ENCODE measurements at places on chromosomes 16 and 17.

- no peak for DNase-seq
These were observed 42.0 kb upstream of the KSR1 start for GRCh38 chr17:27414271-27414670.

GRCh38 chr16:28140788-28141618, 70.8 kb downstream of the XPO6 start:
- no peak for DNase-seq

GRCh38 chr16:77856438-77857160, 68.2 kb downstream of the VAT1L start:
- no peak for DNase-seq

DNA sequence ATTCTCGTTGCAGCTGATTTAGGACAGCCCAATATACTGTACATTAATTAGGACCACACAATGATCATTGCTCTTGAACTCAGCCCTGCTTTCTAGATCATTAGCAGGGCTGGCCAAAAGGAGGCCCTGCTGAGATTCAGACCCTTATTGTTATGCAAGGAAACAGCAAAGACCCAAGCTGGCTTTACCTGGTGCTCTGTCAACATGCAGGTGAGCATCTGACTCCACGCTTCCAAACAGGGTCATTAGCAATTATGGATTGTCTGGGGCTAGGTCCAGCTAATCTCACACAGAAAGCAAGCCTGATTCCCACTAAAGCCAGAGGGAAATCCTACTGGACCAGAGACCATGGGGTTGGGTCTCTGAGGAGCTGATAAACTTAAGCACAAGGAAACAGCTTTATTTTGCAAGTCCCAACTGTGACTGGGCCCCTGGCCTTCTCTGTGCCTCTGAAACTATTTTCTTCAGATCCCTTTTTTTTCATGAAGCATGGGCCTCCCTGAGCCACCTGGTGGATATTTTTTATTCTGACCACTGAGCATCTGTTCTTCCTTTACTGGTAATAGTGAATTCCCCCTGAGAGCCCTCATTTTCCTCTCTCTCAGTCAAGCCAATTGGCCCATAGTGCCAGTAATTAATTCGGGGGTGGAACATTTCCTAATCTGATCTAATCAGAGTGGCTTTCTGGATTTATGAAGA, 236.1 kb downstream of the GRIN2A start:
- no peak for DNase-seq

DNA sequence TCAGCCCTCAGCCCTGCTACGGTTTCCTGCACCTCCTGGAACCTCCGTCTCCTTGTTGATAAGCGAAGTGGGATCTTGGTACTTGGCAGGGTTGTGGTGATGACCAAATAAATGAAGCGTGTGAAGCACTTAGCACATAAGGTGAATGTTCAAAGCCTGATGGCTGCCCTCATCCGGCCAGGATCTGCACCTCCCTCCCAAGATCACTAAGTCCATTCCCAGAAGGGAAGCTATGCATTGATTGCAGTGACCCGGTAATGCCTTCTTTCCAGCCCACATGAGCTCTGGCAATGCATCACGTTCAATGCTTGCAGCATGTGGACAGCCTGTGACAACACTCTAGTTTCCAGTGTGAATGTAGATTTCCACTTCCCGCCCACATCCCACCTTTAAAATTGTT, 24.9 kb upstream of the RHOT1 start:
- DNase-seq, result no peak

- no peak for DNase-seq
These were observed 69.5 kb downstream of the AIPL1 start for GRCh38 chr17:6365200-6365943.

DNA sequence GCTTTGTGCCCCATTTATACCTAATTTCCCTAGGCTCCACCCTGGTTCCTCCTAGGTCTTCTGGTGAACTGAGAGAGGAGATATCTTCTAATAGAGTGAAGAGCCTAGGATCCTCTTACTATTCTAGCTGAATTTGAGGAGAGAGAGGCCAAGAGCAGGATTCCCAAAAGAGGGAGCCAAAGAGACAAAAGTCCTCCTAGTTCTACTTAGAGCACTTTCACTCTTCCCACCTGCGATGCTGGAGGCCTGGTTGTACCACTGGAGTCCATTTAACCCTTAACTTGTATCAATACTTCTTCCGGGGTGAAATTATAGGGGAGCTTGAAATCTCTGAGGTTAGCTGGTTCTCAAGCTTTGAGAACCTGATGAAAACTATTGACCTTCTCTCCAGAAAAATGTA, 3.4 kb upstream of the SSH2 start:
- DNase-seq, result no peak

- no peak for DNase-seq
These were observed 70.2 kb downstream of the IRF8 start for GRCh38 chr16:85969159-85969558.

DNA sequence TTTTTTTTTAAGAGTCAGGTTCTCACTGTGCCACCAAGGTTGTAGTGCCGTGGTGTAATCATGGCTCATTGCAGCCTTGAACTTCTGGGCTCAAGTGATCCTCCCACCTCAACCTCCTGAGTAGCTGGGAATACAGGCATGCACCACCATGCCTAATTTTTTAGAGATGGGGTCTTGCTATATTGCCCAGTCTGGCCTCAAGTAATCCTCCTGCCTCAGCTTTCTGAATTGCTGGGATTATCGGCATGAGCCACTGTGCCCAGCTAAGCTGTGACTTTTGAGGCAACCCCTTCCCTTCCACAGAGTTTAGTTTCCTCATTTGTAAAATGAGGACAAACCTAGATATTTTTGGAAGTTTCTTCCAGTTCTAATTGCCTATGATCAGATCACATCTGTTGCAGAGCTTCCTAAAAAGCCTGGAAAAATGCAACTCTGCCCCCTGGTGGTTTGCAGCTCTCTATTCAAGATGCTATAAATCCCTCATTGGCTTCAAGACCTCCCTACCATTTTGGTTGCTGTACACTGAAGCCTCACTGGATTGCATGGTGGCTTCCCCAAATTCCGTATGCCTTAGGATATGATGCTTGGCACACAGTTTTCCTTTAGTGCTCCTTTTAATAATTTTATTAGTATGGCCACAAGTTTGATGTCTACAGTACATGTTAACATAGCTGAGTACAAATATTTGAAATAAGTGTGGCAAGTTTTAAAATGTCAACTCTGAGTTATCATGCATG, 19.3 kb downstream of the GDE1 start:
- DNase-seq, result no peak

- DNase-seq, result no peak
These were observed 99.4 kb upstream of the MYOCD start for GRCh38 chr17:12566291-12566690.

GRCh38 chr17:58320570-58321323, 7.8 kb downstream of the TSPOAP1 start:
- DNase-seq, result no peak

DNA sequence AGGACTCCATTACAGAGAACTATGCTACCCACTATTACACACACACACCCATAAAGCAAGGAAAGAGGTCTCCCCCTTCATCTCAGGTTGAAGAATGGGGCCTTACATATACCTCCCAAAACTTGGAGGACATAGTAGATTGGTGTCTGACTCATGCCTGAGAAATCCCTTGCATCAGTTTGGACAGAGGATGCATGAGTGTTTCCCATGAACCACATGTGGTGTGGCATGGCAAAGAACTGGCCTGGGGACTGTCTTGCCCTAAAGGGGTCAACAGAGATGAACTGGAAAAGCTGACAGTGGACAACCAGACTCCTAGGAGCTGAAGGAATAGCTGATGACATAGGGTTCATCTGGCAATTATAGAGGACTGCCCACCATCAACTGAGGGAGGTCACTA, 54.0 kb downstream of the DYNLRB2 start:
- no peak for DNase-seq

- no peak for DNase-seq
These were observed 12.2 kb downstream of the MNT start for GRCh38 chr17:2388683-2389055.

GRCh38 chr17:69643686-69644085, 229.2 kb downstream of the MAP2K6 start:
- no peak for DNase-seq

GRCh38 chr16:19560078-19560477, 4.6 kb downstream of the VPS35L start:
- no peak for DNase-seq

DNA sequence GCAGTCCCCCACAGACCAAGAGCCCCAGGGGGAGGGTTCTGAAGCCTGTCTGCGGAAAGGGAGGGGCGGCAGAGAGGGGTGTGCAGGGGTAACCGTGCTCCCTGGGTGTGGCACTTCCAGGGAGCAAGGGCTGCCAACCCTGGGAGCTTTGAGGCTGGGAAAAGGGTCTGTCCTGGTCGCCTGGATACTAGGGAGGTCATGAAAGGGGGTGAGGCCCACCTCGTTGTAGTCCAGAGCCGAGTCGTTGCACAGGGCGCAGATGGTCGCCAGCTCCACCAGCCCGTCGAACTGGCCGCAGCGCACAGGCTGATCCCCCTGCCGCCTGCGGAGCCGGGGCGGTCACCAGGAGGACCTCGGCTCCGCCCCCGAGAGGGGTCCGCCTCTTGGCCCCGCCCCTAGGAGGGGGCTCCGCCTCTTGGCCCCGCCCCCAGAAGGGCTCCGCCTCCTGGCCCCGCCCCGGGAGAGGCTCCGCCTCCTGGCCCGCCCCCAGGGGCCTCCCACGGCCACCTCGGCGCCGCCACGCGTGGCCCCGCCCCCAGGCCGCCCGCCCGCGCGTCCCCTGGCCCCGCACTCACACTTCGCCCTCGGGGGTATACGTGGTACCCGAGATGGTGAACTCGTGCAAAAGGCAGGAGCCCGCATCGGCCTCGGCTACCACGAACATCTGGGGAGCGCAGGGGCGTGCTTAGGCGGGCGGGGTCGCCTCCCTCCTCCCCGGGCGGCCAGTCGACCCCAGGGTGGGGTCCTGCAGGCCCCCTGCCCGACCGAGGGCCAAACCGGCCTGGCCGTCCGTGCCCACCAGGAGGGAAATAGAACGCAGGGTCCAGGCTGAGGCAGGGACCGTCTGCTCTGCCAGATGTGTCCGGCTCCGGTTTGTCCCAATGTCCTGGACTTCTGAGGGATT, 19.5 kb downstream of the ATP2A3 start:
- no peak for DNase-seq

DNA sequence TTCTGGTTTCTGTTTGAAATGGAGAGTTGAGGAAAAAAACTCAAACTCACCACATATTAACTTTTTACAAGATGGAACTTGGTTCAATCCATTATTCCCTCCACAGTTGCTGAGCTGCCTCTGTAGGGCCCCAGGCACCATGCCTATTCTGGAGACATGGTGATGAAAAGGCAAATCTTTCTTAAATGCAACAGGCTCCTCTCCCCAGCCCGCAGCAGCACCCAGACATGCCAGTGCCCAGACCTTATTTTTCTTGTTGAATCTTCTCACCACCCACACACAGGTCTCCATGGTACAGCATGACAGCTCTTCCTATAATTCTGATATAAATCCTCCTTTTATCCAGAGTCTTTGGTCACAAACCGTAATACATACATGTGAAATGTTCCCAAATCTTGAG, 7.6 kb downstream of the CYTH1 start:
- DNase-seq, result no peak

DNA sequence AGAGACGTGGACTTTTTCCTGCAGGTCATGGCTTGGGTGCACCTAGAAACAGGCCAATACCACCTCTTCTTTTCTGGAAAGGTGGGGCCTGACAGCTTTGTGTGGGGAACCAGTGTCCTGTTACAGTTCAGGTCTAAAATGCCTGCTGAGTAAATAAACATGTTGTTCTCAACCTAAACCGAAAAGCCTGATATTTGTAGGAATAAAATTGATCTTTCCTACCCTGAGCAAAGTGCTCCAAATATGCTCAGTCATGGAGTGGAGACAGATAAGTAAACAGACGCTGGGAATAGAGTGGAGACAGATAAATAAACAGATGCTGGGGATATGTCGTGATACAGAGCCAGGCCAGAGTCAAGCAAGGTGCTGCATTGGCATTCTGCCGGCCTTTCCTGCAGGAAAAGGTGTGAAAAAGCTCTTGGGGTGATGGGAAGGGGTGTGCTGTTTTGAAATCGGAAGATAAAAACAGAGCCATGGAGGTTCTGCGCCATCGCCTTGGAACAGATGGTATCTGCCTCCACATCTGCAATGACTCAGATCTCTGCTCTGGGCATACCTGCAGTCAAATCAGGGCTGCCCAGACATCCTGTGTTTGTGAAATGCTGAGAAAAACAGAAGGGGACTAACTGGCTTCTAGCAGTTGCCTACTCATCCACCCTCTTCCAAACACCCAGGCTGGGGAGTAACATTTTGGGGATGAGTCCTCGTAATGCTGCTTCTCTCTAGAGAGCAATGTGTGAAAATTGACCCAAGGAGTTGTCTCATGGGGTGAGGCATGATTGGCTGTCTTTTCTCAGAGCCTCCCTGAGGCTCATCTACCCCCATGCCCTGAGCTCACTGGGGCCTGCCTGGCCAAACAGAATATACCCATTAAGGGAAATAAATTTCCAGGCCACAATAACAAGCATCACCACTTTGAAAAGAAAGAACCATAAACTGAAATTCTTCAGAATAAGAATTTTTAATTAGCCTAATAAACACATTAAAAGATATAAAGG, 16.8 kb upstream of the TRPV2 start:
- DNase-seq, result no peak

GRCh38 chr16:86554917-86555703, at the start of gene MTHFSD:
TSS of gene MTHFSD (minus strand) at chr16:86555235. CDS start at chr16:86555184, 51 bp downstream.
- peak; percentile 36 for DNase-seq

DNA sequence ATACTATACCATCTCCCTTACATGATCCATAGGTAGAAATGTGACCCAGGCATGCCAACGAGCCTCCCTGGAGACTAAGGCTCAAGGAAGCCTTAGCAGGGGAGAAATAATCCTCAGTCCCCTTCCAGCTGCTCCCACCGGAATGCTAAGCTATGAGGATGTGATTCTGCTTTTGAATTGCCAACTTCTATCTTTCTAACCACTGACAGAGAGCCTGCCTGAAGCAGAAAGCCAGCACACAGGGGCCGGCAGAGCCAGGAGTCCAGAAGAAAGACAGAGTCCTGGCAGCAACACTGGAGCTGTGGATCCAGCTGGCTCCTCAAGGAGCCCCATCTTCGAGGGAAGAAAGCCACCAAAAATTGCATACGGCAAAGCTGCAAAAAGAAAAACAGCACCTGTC, 579.6 kb upstream of the CDH5 start:
- no peak for DNase-seq

DNA sequence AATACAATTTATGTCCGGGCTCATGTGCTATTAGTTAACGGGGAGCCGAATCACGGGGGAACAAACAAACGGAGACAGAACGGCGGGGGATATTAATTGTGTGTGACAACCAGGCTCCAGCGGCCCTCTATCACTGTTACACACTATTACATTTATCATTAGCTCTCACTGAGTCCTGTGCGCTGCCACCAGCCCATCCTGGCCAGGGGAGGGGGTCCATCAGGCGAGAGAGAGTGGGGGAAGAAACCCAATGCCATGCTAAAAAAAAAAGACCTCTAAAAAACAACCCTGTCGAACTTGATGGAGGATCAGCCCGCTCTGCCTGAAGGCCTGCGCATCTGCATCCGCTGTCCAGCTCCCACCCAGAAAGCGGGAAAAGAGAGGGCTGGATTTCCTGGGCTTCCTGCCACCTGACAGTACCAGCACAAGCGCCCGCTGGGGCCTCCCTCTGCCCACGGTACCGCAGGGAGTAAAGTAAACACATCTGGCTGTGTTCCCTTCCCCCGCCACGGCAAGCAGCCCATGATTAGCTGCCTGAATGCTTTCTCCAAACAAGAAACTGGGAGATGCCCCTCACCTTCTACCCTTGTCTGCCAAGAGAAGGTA, 41.7 kb downstream of the PIPOX start:
- peak; percentile 84 for DNase-seq

GRCh38 chr16:22116095-22116700, 23.9 kb downstream of the VWA3A start:
- no peak for DNase-seq

- no peak for DNase-seq
These were observed 8.7 kb downstream of the COX10 start for GRCh38 chr17:14078027-14078426.

Data from NCI-H2081 treated with DMSO at 0.1 percent for 48 hours (cell line).